ENCODE measurements at places on chromosomes 5 and 9.

- DNase-seq = no peak
Observed at GRCh38 chr5:109451146-109451545, 41.4 kb upstream of the PJA2 start.

- DNase-seq = peak; percentile 69
Observed at GRCh38 chr5:128534726-128535125, 3.3 kb downstream of the FBN2 start.

- no peak for DNase-seq
Observed at GRCh38 chr5:34820593-34820992, 18.4 kb upstream of the TTC23L start.

- no peak for DNase-seq
Observed at GRCh38 chr5:98042961-98043360, 730.5 kb upstream of the RGMB start.

DNA sequence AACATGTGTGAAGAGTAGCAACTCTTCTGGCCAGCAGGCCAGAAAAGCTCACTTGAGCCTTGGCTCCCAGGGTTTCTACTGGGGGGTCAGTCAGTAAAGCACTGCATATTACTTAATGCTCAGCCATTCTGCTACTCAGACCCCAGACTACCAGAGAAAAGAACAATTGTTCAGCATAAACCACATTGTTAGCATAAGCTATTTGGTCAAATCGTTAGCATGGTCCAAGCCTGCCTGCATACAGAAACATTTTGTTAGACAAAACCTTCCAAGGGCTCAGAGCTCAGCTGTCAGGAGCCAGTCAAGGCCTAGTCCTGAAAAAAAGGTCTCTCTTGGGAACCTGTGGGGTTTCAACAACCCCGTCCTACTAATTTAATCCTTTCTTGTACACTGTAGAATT is 449.3 kb downstream of the PRR16 start:
- DNase-seq = no peak

- DNase-seq = no peak
Observed at GRCh38 chr9:28050941-28051340, 477.7 kb upstream of the C9orf72 start.

GRCh38 chr9:33230756-33231622 is 9.0 kb upstream of the SPINK4 start:
- DNase-seq = no peak

GRCh38 chr9:116990592-116990991 is 303.5 kb downstream of the TRIM32 start:
- DNase-seq = no peak

GRCh38 chr9:77872863-77873262 is 158.7 kb downstream of the GNAQ start:
- DNase-seq = no peak

GRCh38 chr9:129343424-129344375 is 165.6 kb upstream of the IER5L start:
- no peak for DNase-seq

GRCh38 chr5:106269252-106269843 is 1401.4 kb downstream of the EFNA5 start:
- peak; percentile 50 for DNase-seq

GRCh38 chr5:119322948-119323537 is 32.8 kb upstream of the TNFAIP8 start:
- peak; percentile 33 for DNase-seq

DNA sequence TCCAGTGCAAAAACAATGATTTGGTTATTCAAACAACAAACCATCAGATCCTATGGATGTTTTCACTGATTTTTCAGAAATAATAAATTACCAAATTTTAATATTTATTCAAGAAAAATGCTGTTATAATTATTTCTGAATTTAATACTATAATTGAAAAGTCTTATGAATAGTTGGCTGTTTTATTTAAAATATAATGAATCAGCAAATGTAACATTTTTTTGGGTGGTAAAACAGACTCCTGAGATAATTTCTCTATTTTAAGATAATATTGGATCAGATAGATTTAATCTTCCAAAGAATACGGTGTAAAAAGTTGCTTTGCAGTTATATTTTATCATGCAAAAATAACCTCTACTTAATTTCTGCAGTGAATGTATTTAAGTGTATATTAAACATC is 5.3 kb upstream of the GOLGA1 start:
- no peak for DNase-seq

DNA sequence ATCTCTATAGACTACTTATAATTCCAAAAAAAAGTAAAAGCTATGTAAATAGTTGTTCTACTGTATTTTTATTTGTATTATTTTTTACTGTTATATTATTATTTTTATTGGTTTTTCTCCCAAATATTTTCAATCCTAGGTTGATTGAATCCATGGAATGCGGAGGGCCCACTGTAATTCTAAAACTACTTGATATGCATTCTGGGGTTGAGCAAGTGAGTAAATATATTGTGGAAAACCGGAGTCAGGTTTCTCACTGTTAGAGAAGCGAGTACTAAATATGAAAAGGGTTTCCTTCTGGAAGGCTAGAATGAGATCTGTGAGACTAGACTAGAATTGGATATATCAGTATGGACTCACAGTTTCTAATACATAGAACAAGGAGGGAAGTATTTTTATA is 66.5 kb downstream of the FBXW11 start:
- DNase-seq = no peak

DNA sequence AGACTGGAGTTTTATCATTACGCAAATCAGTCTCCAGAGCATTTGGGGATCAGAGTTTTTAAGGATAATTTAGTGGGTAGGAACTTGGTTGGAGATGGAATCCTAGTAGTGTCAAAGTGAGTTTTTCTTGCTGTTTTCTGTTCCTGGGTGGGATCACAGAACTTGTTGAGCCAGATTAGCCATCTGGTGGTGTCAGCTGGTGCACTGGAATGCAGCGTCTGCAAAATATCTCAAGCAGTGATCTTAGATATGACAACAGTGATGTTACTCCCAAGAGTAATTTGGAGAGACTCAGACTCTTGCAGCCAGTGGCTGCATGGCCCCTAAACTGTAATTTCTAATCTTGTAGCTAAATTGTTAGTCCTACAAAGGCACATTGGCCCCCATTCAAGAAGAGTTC is 1257.8 kb downstream of the MAT2B start:
- DNase-seq = peak; percentile 48

GRCh38 chr5:8457187-8458037 is 588.5 kb downstream of the MTRR start:
- peak; percentile 63 for DNase-seq

- DNase-seq = no peak
Observed at GRCh38 chr5:425714-426113, 17.3 kb upstream of the EXOC3 start.

DNA sequence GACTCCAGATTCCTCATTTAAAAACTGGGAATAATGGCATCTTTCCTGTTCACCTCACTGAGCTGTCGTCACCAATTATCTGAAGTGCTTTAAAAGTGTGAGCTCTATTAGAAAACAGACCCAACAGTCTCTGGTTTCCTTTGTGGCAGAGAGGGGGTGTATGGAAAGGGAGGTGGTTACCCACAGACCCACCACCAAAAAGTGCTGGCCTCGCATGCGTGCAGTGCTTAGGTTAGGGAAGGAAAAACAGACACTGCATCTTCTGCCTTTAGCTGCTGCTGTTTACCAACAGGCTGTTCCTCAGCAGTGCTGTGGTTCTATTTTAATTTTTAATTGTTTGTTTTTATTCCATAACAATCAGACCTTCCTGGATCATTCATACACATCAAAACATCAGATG is 249.6 kb downstream of the PIK3R1 start:
- no peak for DNase-seq

- no peak for DNase-seq
Observed at GRCh38 chr5:24059006-24059405, 551.6 kb downstream of the PRDM9 start.

- DNase-seq = no peak
Observed at GRCh38 chr5:145246961-145247744, 588.0 kb downstream of the PRELID2 start.

- no peak for DNase-seq
Observed at GRCh38 chr5:135386886-135387628, 12.0 kb downstream of the MACROH2A1 start.

GRCh38 chr5:174589599-174589998 is 134.8 kb upstream of the MSX2 start:
- DNase-seq = no peak

DNA sequence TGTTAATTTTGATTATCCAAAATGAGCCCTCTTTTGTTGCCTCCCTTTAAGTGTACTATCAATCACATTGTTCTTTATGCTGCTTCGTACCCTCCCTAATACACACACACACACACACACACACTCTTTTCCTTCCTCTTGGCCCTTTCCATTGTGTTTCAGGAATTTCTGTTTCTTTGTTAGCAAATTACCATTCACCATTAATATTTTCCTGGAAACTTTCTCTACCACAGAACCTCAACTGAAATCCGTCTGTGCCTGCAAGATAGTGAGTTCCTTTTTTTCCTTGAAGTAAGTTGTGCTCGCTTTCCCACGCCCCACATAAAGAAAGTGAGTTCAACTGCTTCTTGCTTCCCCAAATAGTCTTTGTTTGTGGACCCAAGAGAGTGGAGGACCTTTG is 61.8 kb downstream of the SMIM15 start:
- DNase-seq = no peak

- peak; percentile 12 for DNase-seq
Observed at GRCh38 chr9:28770226-28770625, 1196.9 kb upstream of the C9orf72 start.

GRCh38 chr9:131657037-131657377 is 82.9 kb downstream of the RAPGEF1 start:
- no peak for DNase-seq

DNA sequence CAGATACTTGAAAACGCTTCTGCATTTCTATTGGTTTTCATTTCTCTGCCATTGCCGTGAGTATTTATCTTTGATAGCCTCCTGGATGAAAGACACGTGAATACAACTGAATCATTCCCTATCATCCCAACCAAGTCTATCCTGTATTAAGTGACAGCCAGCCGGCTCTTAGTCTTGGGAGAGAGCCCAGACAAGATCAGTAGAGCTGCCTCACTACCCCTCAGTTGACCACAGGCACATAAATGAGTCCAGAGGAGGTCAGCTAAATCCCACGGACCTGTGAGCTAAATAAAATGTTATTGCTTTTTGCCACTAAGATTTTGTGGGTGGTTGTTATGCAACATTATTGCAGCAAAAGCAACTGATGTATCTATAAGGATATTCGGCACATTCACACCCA is 639.0 kb upstream of the ACO1 start:
- DNase-seq = no peak

DNA sequence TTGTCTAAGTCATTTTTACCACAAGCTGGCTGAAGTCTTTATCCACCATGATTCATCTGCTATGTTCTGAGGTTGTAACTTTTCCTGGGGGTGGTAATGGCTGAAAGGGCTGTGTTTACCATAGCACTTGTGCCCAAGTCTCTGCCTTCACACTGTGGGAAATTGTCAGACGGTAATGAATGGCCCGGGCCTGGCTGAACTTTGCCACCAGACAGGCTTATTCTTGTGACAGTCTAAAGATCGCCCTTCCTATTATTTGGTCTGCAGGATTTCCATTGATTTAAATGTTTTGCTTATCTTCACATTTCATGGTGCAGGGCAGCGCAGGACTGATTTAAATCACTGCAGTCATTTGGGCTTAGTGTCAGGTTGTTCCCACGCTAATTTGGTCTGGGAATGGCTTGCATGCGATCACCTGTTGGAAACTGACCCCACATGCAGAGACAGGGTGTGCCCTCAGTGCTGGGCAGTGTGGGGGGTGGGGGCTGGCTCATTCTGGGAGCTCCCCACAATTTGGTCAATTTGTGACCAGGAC is 109.3 kb upstream of the ICE1 start:
- no peak for DNase-seq

DNA sequence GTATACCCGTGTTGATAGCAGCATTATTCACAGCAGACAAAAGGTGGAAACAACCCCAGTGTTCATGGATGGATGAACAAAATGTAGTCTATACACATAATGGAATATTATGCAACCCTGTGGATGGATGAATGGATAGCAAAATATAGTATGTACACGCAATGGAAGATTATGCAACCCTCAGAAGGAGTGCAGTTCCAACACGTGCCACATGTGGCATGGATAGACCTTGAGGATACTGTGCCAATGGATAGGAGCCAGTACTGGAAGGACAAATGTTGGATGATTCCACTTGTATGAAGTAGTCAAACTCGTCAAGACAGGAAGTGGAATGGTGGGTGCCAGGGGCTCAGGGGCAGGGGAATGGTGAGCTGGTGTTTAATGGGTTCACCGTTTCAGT is 44.9 kb downstream of the PLEKHG4B start:
- no peak for DNase-seq

GRCh38 chr5:10459080-10460055 is 17.7 kb downstream of the ROPN1L start:
- no peak for DNase-seq

DNA sequence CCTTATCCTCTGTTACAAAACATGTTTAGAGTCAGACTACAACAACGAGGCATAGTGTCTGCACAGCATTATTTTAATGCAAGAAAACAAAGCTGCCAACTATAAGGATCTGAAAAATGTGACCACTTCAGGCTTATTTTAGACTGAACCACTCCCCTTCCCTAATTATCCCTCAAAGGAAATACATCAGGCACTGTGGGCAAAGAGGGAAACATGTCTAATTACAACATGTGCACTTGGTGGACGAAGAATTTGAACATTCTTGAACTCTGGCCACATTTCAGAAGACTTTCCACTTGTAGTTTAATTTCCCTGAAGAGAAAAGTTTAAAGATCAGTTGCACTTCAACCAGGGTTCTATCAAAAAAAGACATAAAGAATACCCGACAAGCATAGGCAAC is 3.8 kb downstream of the MTMR12 start:
- DNase-seq = no peak

DNA sequence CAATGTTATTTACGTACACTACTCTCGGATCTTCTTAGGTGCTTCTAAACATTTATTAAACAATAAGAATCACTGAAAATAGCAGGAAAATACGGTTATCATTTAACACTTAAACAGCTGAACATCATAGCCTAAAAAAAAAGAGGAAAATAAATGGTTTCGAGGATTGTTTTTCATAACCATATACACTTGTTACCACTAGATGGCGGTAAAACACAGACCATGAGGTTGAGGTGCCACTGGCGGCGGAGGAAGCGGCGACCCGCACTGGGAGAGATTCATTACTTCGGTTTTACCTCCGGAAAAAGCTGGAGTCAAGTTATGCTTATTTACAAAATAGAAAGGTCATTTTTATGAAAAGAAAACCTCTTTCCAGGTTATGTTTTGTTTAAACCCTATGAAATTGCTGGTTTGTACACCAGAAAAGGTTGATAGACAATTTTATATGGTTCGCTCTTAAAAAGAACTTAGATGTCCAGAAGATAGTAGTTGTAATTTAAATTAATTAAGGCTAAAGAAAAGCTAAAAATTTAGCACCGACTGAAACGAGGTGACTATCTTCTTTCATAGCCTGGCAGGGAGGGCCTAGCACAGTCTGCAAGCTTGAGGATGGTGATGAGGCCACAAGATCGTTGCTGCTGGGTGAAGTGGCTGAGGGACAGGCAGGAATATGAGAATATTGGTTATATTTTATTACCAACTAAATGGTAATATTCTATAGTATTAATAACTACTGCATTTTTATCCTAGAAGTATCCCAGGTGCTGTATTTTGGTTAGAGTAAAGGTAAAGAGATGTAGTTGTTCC is 605.7 kb downstream of the RAB3C start:
- DNase-seq = peak; percentile 72

- DNase-seq = no peak
Observed at GRCh38 chr5:139046551-139046950, 151.6 kb downstream of the SIL1 start.
